T-helper 1 cell treated with Interleukin-12 subunit alpha and Interleukin-12 subunit beta and Interleukin-4 antibody, amounts not matched to agents 30 ng/mL and 1 ng/mL, for 36 hours (primary cell): ENCODE measurements at places on chromosomes 3 and 15. TPM values are rescaled to one million over a fixed set of nuclear protein-coding genes. Genes with fewer than 3 reads are reported as not detected.

The ZMYND10 gene
- total RNA-seq, result 1.2 and 1.6 TPM in 2 replicates

The COPG1 gene
- 184 and 187 TPM in 2 replicates for total RNA-seq

The CYP8B1 gene
- not detected in 2 replicates for total RNA-seq

The ITGA11 gene
- 0.90 and 1.7 TPM in 2 replicates for total RNA-seq

The GUCA1C gene
- total RNA-seq, result not detected in 2 replicates

The QRICH1 gene
- 150 TPM in 2 replicates for total RNA-seq

The DUOX2 gene
- total RNA-seq, result not detected in 2 replicates

The IVD gene
- 39.0 and 41.4 TPM in 2 replicates for total RNA-seq

The EIF5A2 gene
- total RNA-seq, result 8.3 and 10.5 TPM in 2 replicates

The EPB42 gene
- total RNA-seq, result not detected in 2 replicates

The PEX5L gene
- total RNA-seq, result 0.12 and 0.27 TPM in 2 replicates

The MCF2L2 gene
- 3.8 and 3.9 TPM in 2 replicates for total RNA-seq

The CHRNB4 gene
- not detected in 2 replicates for total RNA-seq

The SPRED1 gene
- total RNA-seq, result 0.12 and 0.20 TPM in 2 replicates

The FBXW12 gene
- total RNA-seq, result not detected in 2 replicates

The PCOLCE2 gene
- 0.27 TPM in 1 of 2 replicates, not detected in the other for total RNA-seq

The TRH gene
- total RNA-seq, result not detected in 2 replicates

The GPR160 gene
- total RNA-seq, result 5.1 and 6.5 TPM in 2 replicates

The PPP1R14D gene
- not detected in 2 replicates for total RNA-seq

The THAP10 gene
- not detected in 2 replicates for total RNA-seq

The UBA7 gene
- 272 and 275 TPM in 2 replicates for total RNA-seq

The HTD2 gene
- total RNA-seq, result 5.3 and 6.3 TPM in 2 replicates

The ADCY5 gene
- not detected in 2 replicates for total RNA-seq

The PLA2G4E gene
- total RNA-seq, result not detected in 2 replicates

The PRSS50 gene
- not detected in 2 replicates for total RNA-seq

The SLC12A1 gene
- not detected in 2 replicates for total RNA-seq

The ATP13A5 gene
- not detected in 2 replicates for total RNA-seq

The PCBP4 gene
- 22.3 and 23.6 TPM in 2 replicates for total RNA-seq

The C3orf20 gene
- 0.24 and 0.25 TPM in 2 replicates for total RNA-seq

The GRK7 gene
- total RNA-seq, result not detected in 2 replicates

The SLC22A13 gene
- 0.71 and 0.78 TPM in 2 replicates for total RNA-seq

The CLEC3B gene
- 1.0 TPM in 1 of 2 replicates, not detected in the other for total RNA-seq

The GAP43 gene
- total RNA-seq, result not detected in 2 replicates

The PARP15 gene
- total RNA-seq, result 43.2 and 43.5 TPM in 2 replicates

The POU1F1 gene
- total RNA-seq, result not detected in 2 replicates

The NRG4 gene
- total RNA-seq, result not detected in 2 replicates

The IGSF10 gene
- total RNA-seq, result not detected in 2 replicates

The KNG1 gene
- total RNA-seq, result not detected in 2 replicates

The SLITRK3 gene
- not detected in 2 replicates for total RNA-seq

The P2RY1 gene
- 0.34 and 0.37 TPM in 2 replicates for total RNA-seq

The C3orf80 gene
- 0.17 TPM in 1 of 2 replicates, not detected in the other for total RNA-seq

The CKMT1A gene
- total RNA-seq, result not detected in 2 replicates
